ENCODE measurements at places on chromosomes 12 and 14.

- DNase-seq = no peak
These were observed 244.6 kb upstream of the MDGA2 start for GRCh38 chr14:47919997-47920396.

GRCh38 chr12:62977418-62977817, 42.5 kb upstream of the PPM1H start:
- no peak for DNase-seq

GRCh38 chr14:75904311-75904710, 77.5 kb downstream of the TGFB3 start:
- no peak for DNase-seq

GRCh38 chr12:52023976-52024688, 17.4 kb downstream of the TAMALIN start:
- DNase-seq = no peak

GRCh38 chr14:23538785-23539184, 12.8 kb downstream of the ZFHX2 start:
- no peak for DNase-seq

- DNase-seq = no peak
These were observed 19.6 kb upstream of the TRAF3 start for GRCh38 chr14:102757646-102758045.

DNA sequence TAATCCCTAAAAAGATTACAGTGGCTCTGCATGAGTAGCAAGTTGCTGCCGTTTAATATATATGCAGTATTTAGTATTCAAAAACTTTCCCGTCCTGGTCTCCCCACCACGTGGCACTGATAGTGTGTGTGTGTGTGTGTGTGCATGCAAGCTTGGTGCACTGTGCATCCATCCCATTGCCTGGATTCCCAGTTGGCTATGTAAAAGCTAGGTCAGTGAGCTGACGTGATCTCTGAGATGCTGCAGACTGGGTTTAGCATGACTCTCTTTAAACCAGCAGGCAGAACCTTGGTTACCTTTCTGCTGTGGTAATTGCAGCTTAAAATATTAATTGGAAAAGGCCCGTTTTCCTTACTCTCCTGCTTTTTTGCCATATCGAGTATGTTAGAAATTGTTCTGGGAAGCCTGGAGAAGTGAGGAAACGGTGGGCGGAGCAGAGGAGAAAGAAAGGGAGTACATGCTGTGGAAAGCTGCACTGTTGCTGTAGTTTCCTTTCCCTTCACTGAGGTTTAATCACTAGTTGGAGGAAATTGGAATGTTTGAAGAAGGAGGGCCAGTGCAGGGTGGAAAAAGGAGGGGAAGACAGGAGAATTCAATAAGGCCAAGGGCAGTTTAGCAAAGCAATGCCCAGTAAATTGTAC, 4.0 kb upstream of the CNTN1 start:
- no peak for DNase-seq

DNA sequence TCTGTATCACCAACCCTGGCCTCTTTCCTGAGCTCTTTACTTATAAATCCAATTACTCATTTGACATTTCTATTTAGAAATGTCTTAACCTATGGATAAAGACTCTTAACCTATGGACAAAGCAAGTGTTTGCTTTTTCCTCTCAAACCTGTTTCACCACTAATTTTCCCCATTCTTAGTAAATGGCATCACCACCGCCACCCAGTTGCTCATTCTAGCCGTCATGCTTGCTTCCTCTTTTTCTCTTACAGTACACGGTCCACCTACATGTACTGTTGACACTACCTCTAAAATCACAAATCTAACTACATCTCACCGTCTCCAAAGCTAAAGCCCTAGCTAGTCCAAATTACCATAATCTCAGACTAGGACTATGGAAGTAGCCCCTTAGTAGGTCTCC, 60.0 kb downstream of the CAPS2 start:
- no peak for DNase-seq

- DNase-seq = no peak
These were observed 9.1 kb upstream of the NKX2-8 start for GRCh38 chr14:36591482-36591881.

DNA sequence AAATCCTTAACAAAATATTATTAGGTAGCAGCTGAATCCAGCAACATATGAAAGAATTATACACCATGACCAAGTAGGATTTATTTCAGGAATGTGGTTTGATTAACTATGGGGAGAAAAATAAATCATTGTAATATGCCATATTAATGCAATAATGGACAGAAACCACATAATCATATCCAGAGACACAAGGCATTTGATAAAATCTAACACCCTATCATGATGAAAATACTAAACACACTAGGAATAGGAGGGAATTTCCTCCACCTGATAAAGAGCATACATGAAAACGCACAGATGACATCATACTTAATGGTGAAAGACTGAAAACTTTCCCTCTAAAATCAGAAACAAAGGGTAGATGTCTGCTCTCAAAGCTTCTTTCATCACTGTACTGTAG, 238.9 kb downstream of the PHLDA1 start:
- DNase-seq = no peak

- no peak for DNase-seq
These were observed 354.0 kb downstream of the NRXN3 start for GRCh38 chr14:78524196-78524595.

DNA sequence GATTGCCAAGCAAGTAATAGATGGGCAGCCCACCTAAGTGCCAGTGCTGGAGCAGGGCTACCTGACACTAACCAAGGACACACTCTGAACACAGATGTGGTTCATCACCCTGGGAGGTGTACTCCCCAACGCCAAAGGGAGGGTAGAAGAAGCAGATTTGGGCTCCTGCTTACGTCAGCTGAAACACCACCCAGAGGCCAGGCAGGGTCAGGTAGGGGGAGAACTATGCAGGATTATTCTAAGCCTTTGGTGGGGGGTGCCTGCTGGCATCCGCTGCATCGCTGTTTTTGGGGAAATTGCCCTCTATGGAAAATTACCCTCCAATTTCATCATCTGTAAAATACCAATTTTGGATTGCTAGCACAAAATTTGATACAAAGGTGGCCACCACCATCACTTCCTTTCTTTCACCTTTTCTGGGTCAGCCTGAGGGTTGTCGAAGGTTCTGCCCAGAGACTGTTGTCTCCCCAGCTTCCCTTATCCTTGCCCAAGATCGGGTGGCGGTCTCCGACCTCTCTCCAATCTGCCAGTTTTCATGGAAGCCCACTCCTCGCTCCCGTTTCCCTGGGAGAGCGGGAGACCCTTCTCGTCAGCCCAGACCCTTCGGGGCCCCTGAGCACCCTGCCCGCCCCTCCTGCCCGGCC, 535 bp downstream of the BIN2 start:
- DNase-seq = no peak

- DNase-seq = no peak
These were observed 154.8 kb downstream of the PRKCH start for GRCh38 chr14:61476105-61476753.

DNA sequence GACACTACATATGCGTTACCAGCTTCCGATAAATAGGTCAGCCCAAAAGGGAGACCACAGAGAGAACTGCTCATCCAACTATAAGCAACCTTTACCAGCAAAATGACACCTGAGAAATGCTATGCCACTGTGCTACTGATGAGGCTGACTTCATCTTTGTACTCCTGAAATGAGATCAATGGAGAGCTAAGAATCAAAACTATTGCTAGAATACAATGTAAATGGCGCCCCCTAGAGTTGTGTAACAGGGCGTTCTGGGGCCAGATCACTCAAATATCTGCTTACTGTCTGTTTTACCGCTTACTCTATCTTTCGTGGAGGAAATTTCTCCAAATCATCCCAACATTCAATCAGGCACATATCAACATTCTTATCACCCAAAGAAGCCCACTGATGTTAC, 4.6 kb downstream of the ZNF384 start:
- no peak for DNase-seq

- DNase-seq = no peak
These were observed 1.6 kb upstream of the CDH24 start for GRCh38 chr14:23058654-23059504.

Measured in stimulated activated CD8-positive, alpha-beta memory T cell treated with anti-CD3 and anti-CD28 coated beads, Interleukin-15, amount 100 ng/mL, for 24 hours (primary cell).